ENCODE measurements at places on chromosomes 16 and 17.
A peak's percentile ranks its signal among the peaks of the same experiment; 100 is the strongest.

- no peak for DNase-seq
These were observed 161.5 kb downstream of the FTO start for GRCh38 chr16:53865494-53865863.

- DNase-seq = no peak
These were observed 15.6 kb upstream of the TMEM98 start for GRCh38 chr17:32912218-32912897.

DNA sequence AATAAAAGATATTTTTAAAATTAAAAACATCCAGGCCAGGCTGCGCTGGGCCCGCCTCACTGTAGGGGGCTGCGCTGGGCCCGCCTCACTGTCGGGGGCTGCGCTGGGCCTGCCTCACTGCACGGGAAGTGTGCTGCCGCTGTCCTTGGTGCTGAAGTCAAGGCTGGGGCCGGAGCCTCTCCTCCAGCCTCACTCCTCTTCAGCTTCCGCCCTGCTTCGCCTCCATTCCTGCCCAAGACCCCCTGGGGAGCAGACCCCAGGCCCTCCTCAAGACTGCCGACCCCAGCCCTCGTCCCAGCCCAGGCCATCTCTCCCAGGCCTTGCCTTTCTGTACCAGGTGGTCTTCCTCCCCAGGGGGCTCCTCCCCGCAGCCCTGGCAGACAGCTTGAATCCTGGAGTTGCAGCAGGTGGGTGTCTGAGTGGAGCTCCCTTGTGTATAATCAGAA, 26.2 kb downstream of the ENDOV start:
- DNase-seq = peak; percentile 81

- no peak for DNase-seq
These were observed 42.1 kb upstream of the ADCY7 start for GRCh38 chr16:50224286-50224685.

DNA sequence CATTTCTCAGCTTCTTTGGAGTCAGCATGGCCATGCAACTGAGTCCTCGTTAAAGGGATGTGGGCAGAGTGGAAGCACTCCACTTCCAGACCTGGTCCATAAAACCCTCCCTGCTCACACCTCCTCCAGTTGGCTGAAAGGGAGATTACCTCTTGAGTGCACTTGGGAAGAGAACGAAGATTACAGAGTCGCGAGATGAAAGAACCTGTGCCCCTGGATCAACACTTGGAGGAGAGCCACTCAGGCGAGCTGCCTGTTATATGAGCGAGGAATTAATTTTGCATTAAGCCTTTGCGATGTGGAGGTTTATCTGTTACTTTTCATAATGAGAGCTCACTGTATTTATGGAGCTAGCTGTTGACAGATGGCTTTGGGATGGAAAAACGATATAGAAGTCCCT, 147.9 kb downstream of the MAF start:
- DNase-seq = no peak

DNA sequence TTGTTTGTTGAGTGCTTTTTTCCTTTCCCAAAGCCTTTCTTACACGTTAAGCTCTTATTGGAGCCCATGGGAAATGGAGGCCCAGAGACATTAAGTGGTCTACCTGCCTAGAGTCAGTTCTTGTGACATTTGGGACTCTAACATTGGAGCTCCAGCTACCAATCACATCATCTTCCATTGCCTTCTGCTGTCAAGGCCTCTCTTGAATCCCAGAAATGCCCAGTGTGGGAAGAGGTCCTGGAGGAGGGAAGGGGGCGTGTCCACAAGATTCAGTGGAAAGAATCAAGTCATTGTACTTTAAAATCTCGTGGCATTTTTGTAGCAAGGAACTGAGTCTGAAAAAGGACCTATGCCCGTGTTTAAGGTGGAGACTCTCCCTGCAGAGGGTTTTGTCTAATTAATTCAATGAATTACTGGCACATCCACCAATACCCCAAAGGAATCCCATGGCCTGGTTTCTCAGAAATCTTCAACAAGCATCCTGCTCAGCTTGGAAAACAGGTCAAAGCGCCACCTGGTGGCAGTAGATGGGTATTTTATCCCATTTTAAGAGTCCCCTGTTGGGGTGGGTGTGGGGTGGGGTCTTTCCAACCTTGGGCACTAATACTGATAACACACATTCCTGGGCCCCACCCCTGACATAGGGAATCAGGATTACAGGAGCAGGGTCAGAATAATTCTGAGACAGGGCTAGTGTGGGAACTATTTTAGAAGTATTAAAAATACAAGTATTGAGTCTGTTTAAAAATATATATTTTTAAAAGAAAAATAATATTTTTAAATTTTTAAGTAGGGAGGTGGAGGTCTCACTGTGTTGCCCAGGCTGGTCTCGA, 24.6 kb downstream of the GPT2 start:
- DNase-seq = peak; percentile 87

DNA sequence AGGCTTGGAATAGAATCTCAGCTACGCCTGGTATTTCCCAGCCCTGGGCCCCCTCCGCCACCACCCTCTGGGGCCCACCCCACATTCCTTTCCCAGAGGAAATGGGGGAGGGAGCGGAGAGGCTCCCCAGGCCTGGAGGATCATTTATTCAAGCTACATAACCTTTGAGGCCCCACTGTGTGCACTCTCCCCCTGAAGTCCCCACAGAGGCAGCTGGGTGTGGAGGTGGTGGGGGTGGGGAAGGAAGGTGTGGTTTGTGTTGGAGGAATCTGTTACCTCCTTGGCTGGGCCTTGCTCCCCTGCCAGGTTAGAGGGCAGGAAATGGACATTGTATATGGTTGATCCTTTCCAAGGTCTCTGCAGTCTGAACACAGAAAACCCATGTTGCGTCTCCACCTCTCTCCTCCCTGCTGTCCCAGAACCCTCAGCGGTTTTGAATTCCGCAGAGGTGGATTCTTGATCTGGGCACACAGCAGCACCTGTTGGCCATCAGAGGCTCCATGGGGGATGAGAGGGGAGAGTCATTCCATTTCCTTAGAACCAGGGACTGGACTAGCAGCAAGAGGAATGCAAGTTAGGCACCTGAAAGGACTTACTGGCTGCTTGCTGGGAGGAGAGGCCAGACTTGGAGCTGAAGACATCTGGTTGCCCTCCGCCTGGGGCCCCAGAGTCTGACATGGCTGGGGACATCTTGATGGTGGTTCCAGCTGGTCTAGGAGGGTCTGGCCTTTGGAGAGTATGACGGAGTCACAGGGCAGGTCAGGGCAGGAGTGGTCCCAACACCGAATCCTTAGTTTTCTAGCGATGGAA, 23.0 kb downstream of the ARHGAP23 start:
- no peak for DNase-seq

DNA sequence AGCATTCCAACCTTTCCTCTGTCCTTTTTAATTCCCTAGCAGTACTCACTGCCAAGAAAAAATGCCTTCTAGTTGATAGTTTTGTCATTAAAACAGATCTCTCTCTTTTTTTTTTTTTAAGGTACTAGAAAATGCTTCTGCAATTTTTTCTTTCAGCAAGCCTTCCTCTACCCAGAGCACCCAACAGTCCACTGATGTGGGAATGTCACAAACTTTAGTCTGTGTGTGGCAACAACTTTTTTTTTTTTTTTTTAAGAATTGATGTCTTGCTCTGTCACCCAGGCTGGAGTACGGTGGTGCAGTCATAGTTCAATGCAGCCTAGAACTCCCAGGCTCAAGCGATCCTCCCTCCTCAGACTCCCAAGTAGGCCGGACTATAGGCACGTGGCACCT, 34.7 kb downstream of the CDRT15 start:
- no peak for DNase-seq

GRCh38 chr17:8855477-8856204, 11.8 kb downstream of the PIK3R6 start:
- peak; percentile 47 for DNase-seq

GRCh38 chr17:37828651-37829124, 83.8 kb upstream of the HNF1B start:
- no peak for DNase-seq

DNA sequence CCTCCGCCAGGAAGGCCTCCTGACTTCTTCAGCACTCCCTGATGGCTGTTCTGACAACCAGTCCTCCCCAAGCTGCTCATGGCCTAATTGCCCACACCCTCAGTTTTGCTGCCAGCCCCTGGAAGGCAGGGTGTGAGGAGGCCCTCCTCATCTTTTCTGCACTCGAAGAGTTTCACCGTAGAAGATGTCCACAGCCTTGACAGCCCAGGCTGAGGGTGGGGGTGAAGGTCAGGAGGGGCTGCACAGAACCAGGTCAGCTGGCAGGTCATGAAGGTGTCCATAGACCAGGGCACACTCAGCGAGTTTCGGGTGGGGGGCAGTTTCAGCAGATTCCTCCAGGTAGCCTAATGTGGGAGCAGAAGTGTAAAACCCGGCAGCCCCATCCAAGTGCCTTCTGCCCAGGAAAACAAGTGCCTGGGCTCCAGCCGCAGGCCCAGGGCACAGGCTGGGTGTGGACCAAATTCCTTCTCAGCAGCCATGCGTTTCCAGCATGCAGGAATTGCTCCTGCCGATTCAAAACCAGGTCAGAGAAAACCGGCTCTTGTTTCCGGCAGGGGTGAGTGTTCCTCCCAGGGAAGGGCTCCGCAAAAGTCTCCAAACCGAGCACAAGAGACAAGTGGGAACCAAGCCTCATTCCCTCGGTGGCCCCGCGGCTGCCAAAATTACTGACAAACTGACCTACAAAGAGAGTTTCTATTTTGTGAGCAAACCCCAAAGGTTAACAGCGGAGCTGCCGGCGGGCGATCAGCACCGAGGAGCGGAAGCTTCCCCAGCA, 228.8 kb downstream of the C16orf78 start:
- no peak for DNase-seq

DNA sequence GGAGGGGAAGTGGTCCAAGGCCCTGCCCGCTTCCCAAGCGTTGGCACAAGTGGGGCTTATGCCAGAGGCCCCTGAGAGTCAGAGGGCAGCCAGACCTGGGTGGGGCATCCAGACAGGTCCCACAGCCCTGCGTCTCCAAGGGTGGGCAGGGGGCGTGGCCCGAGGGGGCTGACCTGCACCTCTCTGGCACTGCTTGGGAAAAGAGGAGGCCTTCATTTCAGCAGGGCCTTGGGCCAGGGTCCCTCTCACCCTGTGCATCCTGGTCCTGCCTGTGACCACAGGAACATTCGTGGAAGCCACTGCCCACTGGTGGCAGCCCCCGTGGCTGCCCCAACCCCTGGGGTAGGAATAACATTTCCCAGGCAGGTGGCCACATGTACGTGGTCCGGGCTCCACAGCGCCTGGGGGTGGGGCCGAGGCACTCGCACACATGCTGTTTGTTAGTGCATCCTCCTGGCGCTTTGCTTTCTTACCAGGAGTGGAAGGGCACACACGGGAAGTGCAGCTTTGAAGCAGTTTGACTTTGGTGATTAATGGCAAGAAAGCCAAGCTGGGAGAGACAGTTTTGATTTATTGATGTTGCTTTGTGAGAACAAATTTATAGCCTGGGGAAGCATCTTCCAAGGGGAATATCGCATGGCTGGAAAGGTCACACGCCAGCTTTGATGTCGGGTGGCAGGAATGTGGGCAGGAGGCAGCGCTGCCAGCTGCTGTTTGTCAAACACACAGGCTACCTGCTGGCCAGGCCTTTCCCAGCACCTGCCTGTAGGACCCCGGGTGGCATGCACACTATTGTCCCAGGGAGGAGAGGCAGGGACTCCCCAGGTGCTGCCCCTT, 4.3 kb downstream of the CENPX start:
- no peak for DNase-seq

DNA sequence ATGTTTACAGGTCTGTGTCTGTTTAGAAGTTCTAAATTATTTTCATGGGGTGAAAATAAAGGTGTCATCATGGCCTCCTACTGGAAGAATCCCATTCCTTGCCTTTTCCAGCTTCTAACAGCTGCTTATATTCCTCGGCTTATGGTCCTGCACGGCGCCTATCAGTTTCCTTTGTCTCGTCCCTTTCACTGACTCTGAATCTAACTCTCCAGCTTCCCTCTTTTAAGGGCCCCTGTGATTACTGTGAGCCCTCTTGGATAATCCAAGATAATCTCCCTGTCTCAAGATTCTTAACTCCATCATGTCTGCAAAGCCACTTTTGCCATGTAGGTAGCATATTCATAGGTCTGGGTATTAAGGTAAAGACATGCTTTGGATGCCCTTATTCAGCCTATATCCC, 441.0 kb upstream of the ERCC4 start:
- no peak for DNase-seq

DNA sequence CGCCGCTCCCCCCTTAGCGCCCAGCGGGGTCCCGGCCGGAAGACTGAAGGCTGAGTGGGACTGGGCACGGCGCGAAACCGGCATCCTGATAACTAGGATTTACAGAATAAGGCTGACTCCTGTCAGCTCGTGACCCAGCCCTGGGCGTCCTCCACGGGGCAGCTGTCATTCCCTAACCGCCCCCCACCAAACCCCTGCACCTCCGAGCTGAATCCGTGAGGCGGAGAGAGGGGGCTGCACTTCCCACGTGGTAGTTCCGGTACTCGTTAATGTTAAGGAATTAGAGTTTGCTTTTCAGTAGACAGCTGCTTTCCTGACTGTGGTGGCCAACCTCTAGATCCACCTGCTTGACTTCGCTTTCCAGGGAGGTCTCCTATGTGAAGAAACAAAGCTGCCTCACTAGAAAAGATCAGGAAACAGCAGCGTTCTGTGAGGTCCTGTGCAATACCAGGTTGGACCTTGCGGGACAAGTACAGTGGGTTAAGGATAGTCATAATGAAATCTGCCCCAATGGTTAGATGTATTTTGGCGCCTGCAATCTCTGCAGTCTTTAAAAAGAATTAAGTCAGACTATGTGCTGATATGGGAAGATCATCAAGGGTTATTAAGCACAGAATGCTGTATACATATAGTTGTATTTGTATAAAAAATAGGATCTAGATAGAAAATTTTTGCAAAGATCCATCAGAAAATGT, 1.1 kb upstream of the WBP2 start:
- no peak for DNase-seq

GRCh38 chr16:67542464-67542863, 13.8 kb downstream of the RIPOR1 start:
- peak; percentile 87 for DNase-seq

DNA sequence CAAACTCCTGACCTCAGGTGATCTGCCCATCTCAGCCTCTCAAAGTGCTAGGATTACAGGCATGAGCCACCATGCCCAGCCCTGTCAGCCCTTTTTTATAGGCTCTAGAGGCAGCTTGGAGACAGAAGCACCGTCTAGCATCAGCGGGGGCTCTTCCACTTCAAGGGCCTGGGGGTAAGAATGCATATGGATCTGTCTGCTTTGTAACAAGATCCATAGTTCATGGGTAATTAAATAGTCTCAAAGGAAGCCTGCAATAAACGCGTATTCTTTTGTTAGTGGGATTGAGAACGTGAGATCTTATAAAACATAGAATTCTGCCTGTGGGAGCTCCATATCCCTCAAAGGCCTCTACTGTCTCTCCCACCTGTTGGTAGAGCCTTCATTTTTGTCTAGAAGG, 142.1 kb downstream of the SHISA6 start:
- DNase-seq = no peak

- peak; percentile 87 for DNase-seq
These were observed 5.4 kb upstream of the ZNF213 start for GRCh38 chr16:3129137-3130131.

DNA sequence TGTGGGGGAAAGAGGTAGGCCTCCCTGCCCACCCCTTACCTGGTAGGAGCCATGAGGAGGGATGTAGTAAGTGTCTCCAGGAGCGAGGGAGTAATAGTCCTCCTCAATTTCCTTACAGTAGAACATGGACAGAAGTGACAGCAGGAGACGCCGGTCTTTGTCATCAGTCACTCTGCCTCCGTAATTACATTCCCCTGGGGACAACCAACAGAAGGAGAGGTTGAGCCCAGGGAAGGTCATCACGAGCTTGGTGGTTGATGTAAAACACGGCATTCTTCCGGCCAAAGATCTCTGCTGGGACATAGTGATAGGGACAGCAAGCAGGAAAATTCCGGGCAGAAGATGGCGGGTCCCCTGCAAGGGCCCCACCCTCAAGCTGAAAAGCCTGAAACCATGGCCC, 47.9 kb downstream of the LYRM1 start:
- no peak for DNase-seq

GRCh38 chr17:82029391-82029790, 2.1 kb upstream of the RAC3 start:
- DNase-seq = no peak
